ENCODE measurements at places on chromosomes 13 and 19.

- peak; percentile 48 for DNase-seq
These were observed 5.1 kb downstream of the OR10H1 start for GRCh38 chr19:15810335-15810734.

GRCh38 chr13:39056018-39056417, 17.8 kb downstream of the NHLRC3 start:
- no peak for DNase-seq

DNA sequence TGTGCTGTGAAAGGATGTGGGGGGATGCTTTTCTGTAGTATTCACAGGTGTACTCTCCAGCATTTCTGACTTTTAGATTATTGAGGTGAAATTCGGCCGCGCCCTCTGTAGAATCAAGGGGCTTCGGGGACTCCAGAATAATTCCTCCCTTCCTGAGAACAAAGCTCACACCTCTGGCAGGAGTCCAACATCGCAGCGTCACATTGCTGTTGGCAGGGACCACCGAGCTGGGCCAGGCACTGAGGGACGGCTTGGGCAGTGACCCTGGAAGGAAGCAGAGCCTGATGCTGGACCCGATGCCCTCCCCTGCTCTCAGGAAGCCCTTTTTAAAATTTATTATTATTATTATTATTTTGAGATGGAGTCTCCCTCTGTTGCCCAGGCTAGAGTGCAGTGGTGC, 6.3 kb downstream of the TARM1 start:
- no peak for DNase-seq

DNA sequence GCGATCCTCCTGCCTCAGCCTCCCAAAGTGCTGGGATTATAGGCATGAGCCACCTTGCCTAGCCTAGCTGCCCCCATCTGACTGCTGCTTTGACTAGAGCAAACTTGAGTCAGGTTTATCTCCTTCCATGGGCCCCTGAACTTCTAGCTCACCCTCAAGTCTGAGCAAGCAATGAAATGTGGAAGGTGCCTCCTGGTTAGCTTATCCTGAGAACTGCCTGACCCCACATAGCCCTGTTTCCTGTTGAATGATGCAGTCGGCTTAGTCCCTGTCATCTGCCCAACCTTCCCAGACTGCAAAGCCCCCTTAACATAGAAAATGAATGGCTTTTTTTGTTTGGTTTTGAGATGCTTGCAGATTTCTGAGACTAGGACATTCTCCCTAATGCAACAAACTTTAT, 8.9 kb upstream of the TMEM160 start:
- no peak for DNase-seq

DNA sequence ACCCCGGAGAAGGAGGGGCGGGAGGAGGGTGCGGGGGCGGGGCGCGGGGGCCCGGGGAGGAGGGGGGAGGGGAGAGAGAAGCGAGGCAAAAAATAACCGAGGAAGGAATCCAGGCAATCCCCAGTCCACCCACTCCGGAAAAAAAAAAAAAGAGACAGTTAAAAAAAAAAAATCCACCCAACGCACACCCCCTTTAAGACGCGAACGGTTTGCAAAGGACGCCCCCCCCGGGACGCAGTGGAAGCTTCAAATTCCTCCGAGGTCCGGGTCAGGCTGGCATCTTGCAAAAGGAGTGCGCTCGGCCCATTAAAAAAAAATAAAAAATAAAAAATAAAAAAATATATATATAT, at the start of gene CACNA1A:
CACNA1A (minus strand) TSS at position 9 of the 350 bp plus-strand sequence. CDS start 255 bp downstream, outside the sequence.
- peak; percentile 38 for DNase-seq

GRCh38 chr13:53499576-53500133, 471.0 kb downstream of the OLFM4 start:
- DNase-seq, result no peak

DNA sequence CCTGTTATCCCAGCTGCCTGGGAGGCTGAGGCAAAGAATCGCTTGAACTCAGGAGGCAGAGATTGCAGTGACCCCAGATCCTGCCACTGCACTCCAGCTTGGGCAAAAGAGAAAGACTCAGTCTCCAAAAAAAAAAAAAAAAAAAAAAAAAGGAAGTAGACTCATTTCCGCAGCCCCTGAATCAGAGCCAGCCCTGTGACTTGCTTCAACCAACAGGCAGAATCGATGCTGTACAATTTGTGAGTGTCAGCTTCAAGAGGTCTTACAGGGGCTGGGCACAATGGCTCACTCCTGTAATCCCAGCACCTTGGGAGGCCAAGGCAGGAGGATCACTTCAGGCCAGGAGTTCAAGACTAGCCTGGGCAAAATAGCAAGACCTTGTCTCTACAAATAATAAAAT, 12.8 kb downstream of the ANKRD27 start:
- DNase-seq, result no peak

- no peak for DNase-seq
These were observed 121.0 kb downstream of the CRYL1 start for GRCh38 chr13:20404488-20405222.

GRCh38 chr13:110173247-110173818, 133.6 kb downstream of the COL4A1 start:
- DNase-seq, result no peak

DNA sequence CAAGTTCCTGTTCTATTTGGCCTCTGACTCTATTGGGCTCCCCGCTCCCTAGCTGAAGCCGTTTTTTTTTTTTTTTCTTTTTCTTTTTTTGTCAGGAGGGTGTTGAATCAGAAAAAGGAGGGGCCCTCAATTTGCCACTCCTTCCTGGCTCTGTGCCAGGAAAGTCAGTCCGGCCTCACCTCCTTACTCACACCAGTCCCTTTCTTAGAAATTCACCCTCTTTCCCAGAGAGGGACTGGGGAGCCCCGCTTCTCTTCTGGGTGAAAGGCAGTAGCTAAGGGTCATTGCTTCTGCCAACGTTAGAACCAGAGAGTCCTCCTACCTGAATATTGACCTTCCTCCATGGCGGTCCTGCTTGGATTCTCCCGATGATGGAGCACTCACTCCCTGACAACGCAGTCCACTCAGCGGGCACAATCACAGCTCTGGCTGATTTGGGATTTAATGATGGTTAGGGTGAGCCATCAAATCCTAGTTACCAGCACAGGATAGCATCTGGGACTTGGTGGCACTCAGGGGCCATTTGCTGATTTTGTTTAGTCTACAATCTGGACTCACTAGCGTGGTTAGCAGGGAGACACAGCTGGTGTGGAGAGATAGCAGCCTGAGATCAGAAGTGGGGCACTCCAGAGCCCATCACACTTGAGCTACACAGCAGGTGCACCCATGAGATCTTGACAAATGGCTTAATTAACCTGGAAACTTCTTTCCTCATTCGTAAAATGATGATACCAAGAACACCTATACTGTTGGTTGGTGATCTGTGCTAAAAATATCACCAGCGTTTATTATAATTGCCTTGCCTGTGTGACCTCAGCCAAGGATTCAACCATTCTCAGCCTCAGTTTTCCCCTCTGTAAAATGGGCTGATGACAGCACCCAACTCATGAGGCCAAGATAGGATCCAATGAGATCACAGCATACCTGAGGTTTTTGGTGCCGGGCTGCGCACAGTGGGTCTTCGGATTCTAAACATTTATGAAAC, 2.2 kb downstream of the FCER2 start:
- peak; percentile 70 for DNase-seq

DNA sequence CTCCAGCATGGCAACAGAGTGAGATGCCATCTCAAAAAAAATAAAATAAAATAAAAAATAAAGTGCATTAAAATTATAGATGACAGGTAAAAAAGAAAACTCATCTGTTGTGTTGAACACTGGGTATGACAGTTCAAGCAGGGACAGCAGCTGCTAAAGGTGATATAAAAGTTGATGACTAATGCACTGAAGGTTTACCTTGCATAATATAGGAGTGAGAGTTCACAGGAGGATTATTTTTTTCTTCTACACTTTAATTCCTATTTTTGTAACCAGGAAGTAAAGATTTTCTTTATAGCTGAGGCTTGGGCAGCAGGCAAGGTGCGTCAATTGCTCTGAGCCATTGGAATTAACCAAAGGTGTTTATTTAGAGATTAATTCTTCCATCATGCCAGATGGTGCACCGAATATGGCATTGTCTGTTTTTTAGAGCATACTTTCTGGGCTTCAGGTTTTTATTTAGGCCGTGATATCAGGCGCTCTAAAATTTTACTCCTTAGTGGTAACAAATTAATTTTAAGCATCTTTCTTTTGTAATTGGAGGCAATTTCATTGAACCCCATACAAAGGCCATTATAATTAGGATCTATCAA, 337.0 kb upstream of the SLC10A2 start:
- DNase-seq, result no peak

GRCh38 chr19:39553082-39553652, 13.2 kb upstream of the EID2 start:
- no peak for DNase-seq

DNA sequence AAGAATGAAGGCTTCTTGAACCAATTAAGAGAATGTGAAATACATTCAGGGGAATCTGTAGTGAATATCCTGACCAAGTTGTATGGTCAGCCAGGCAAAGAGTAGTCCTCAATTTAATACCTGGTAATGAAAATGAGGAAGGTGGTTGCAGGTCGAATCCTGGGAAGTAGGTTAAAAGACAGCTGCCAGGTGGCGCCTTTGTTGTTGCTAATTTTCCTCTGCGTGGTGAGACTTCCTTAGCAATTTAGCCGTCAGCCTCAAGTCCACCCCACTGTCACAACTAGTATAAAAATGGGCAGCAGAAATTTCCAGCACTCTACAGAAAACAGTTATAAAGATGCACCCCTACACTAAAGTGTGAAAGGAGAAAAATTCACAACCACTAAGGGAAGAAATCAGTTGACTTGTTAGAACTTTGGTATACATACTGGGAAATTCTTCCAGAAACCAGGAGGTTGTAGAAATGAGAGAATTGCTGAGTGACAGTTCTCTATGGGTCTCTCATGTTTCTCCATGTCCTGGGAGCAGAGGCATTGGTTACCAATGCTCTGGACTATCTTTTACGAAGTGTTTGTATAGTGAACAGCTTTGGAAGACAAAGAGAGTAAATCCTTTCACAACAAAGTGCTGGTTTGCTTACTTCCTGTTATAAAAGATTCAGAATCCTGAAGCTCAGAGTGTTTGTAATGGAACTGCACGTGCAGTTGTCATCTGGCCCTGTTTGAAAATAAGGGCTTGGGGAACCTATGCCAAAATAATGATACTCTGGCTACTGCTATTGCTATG, 235.9 kb downstream of the NHLRC3 start:
- DNase-seq, result no peak

GRCh38 chr19:4639531-4640246, 373 bp downstream of the TNFAIP8L1 start:
- peak; percentile 29 for DNase-seq

DNA sequence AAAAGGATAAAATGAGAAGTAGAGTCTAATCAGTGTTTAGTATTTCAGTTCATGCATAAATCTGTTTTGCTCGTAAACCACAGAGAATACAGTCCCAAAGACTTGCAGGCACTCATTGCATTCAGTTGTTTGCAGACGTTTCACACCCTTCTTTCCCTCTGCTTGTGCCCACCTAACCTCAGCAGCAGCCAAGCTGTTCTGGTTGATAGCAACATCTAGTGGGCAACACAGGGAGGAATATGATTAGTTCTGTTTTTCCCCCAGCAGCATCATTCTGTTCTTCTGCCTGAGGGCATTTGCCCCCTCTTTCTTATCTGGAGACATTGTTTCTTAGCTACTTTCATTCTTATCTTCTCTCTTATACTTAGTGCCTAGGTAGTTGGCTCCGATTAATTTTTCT, 135.6 kb downstream of the PAN3 start:
- no peak for DNase-seq

DNA sequence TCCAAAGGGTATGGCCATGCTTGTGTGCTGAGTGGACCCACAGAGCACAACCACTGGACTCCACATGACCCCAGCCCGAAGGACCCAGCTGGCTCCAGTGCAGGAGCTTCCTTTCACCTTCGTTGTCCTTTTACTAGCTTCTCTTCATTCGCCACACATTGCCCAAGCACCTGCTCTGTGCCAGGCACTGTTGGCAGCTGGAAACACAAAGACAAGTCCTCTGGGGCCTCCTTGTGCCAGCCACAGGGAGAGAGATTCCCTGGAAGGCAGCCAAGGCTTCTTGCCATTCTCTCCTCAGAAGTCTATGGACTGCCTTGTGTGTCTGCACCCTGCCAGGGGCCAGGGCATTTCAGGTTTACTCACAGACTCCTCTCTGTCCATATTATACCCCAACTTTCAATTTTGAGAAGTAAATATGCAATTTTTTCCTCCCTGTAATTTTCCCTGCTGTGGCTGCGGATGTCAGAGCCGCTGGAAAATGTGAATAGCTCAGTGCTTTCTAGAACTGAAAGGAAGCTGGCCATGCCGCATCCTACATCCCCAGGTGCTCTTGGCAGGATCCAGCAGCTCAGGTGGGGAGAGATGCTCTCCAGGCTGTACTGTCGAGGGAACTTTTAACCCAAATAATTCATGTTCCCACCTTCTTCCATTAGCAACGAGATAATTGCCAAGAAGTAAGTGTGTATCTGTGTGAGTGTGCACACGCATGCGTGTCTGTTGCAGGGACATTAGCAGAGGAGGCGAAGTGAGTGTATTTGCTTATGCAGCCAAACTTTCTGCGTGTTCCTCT, 57.2 kb downstream of the CHST8 start:
- DNase-seq, result no peak

GRCh38 chr19:33890569-33890968, 93.9 kb downstream of the KCTD15 start:
- no peak for DNase-seq

DNA sequence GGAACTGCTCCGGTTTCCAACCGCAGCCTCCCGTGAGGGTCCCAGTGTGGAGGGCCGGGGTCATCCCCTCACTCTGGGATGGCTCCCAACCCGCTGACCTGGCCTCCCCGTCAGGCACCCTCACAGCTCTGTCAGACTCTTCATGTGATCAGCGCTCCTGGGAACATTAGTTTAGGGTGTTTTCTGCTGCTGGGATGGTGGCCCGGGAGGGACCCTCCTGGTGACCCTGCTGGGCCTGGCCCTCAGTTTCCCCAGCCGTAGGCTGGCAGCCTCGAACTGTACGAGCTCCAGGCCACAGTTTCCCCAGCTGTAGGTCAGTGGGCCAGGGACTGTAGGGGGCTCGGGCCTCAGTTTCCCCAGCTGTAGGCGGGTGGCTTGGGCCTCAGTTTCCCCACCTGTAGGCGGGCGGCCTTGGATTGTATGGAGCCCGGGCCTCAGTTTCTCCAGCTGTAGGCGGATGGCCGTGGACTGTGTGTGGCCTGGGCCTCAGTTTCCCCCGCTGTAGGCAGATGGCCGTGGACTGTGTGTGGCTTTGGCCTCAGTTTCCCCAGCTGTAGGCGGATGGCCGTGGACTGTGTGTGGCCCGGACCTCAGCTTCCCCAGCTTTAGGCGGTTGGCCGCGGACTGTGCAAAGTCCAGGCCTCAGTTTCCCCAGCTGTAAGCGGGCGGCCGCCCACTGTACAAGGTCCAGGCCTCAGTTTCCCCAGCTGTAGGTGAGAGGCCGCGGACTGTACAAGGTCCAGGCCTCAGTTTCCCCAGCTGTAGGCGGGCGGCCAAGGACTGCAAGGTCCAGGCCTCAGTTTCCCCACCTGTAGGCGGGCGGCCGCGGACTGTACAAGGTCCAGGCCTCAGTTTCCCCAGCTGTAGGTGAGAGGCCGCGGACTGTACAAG, 1.3 kb upstream of the PTBP1 start:
- DNase-seq, result no peak

GRCh38 chr19:6475321-6476108, 6.1 kb downstream of the DENND1C start:
- DNase-seq, result no peak

All from K562 (cell line).